ENCODE measurements at places on chromosomes 2 and 18. TPM values are rescaled to one million over a fixed set of nuclear protein-coding genes. Genes with fewer than 3 reads are reported as not detected.

Gene EVA1A
- total RNA-seq: 3.1 TPM

GRCh38 chr2:151959238-151959637 is 131.0 kb upstream of the ARL5A start:
- no peaks in the 10 kb centered on the region for H3K4me1 ChIP-seq
- DNase-seq: no peak
- no peaks in the 10 kb centered on the region for H3K27me3 ChIP-seq
- H3K36me3 ChIP-seq: no peaks in the 10 kb centered on the region
- no peak overlapping the region for H3K27ac ChIP-seq

DNA sequence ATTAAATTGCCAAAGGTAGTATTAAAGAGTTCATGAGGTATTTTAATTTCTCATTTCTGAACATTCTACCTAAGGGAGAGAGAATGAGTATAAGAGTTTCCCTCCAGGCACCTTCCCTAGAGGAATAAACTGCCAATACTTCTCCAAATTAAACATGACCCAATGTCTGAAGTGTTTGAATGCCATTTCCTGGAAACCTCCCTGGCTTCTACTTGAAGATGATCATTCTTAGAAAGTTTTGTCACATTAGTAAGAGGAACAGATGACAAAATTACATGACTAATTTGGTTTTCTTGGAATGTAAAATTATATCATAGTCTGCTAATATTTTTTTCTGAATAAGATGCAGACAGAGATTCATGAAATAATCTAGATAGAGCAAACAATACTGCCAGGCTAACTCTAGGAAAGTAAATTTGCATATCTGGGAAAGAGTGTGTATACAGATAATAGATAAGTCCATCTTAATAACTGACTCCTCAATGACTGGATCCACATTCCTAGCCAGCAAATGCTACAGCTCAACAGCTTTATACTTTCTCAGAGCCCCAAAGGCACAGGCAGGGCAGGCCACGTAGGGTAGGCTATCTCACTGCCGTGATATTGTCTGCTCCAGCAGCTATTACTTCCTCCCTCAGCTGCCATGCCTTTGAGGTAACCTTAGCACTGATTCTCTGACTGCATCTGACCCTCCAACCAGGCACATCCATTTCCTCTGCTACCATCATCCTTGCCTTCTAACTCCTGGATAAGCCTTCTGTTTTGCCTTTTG is 630.8 kb upstream of the PIK3C3 start:
- H3K4me3 ChIP-seq: no peak overlapping the region
- H3K27ac ChIP-seq: no peak overlapping the region
- no peak for DNase-seq

DNA sequence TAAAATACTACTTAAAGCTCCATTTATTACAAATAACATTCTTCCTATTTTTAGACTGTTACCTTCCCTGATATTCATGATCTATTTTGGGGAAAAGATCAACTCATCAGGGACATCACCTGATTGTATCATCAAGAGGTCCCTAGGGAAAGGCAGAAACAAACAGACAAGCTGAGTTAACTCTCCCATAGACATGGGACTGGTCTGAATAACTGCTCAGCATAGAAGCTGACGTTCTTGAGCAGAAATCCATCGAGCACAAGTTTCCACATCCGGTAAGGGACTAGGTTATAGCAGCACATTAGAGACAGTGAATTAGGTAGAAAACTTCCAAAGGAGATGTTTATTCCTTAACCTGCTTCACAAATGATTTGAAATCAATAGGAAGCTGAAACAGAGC is 1100.4 kb upstream of the SLC39A10 start:
- H3K27me3 ChIP-seq: no peaks in the 10 kb centered on the region
- DNase-seq: no peak
- H3K36me3 ChIP-seq: no peaks in the 10 kb centered on the region
- no peaks in the 10 kb centered on the region for H3K4me1 ChIP-seq

DNA sequence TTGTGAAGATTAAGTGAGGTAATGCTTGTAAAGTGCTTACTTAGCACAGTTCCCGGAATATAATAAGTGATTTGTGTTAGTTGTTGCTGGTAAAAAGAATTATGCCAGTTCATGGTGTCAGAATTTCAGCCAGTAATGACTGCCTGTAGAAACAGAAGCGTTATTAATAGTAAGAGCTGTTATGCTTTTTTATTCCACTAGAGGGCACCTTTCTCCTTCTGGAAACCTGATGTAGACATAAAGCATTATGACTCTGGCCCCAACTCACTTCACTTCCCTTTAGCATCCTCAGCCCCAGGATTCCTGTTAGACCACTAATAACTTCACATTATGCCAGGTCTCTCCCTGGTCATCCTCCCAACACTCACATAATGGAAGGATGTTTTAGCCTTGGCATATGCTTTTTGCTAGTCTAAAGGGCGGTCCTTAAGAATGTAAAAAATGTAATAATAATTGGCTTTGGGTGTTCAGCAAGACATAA is 34.9 kb downstream of the C18orf54 start:
- no peak for DNase-seq
- H3K36me3 ChIP-seq: no peaks in the 10 kb centered on the region
- no peaks in the 10 kb centered on the region for H3K4me1 ChIP-seq
- H3K4me3 ChIP-seq: no peak overlapping the region
- no peak overlapping the region for H3K27ac ChIP-seq

Measured in aorta (tissue), 5 donors.